ENCODE measurements at places on chromosomes 5 and 9. TPM values are rescaled to one million over a fixed set of nuclear protein-coding genes. Genes with fewer than 3 reads are reported as not detected.

The FOXD4L6 gene
- total RNA-seq, result not detected

The NTRK2 gene
- 2.1 TPM for total RNA-seq

The MYORG gene
- total RNA-seq, result 3.9 TPM

The SHISAL2B gene
- total RNA-seq, result not detected

The FRMD3 gene
- 5.9 TPM for total RNA-seq

The ADAMTSL2 gene
- total RNA-seq, result 0.33 TPM

The CRHBP gene
- total RNA-seq, result 0.54 TPM

The PCDHGA10 gene
- total RNA-seq, result 10.2 TPM

The BTNL3 gene
- not detected for total RNA-seq

The HIGD2A gene
- 234 TPM for total RNA-seq

The OR1N1 gene
- not detected for total RNA-seq

GRCh38 chr9:87602933-87603643, 105.4 kb downstream of the DAPK1 start:
- no peaks in the 10 kb centered on the region for H3K27me3 ChIP-seq
- no peak overlapping the region for H3K4me3 ChIP-seq
- H3K4me1 ChIP-seq, result peaks cover 90% of the 10 kb centered on the region
- no peak for DNase-seq
- peaks cover 12% of the 10 kb centered on the region for H3K36me3 ChIP-seq

DNA sequence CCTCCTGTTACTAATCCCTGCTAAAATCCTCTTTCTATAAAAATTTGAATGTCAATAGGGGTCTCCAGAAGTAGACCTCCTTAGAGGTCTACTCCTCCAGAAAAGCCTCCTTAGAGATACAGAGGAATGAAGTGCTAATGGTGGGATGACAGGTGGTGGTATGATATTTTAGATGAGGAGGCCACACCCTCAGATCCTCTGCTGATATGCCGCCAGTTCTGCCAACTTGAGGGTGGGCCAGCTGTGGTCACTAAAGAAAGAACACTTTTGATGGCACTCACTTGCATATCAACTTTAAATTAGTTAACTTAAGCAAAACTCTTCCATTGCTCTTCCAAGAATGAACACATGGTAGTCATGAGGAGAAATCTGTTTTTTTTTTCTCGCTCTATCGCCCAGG, 16.9 kb upstream of the UBAP2 start:
- H3K27me3 ChIP-seq, result no peaks in the 10 kb centered on the region
- no peaks in the 10 kb centered on the region for H3K4me1 ChIP-seq
- DNase-seq, result no peak
- H3K4me3 ChIP-seq, result no peak overlapping the region

DNA sequence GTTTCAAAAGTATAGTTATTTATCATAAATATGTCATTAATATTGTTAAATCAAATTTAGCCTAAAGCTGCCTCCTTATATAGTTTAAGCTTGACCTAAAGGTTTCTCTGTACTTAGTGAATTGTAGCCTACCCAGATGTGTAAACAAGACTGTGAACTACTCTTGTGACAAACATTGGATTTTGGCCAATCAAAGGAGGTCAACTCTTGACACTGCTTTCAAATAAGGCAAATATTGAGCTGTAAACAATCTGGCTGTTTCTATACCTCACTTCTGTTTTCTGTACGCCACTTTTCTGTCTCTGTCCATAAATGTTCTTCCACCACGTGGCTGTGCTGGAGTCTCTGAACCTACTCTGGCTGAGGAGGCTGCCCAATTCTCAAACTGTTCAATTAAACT, 51.2 kb downstream of the FXN start:
- DNase-seq, result no peak
- H3K4me1 ChIP-seq, result no peaks in the 10 kb centered on the region
- no peaks in the 10 kb centered on the region for H3K27me3 ChIP-seq
- no peak overlapping the region for H3K27ac ChIP-seq
- no peaks in the 10 kb centered on the region for H3K36me3 ChIP-seq
- no peak overlapping the region for H3K4me3 ChIP-seq

DNA sequence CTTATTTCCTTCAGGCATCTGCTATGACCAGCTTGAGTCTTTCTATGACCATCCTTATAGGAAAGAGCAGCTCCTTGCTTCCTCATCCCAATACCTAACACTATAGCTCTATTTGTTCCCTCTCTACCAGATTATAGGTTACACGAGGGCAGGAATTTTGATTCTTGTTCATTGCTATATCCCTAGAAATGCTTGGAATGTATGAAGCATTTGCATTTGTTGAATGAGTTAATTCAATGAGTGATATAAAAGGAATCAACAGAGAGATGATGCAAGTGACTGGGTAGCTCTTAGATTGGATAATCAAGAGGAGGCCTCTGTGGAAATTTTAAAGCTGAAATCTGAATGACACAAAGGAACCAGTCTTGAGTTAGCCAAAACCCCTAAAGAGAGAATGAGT, 13.9 kb downstream of the ZCCHC9 start:
- no peak for DNase-seq
- no peaks in the 10 kb centered on the region for H3K27me3 ChIP-seq
- H3K4me3 ChIP-seq, result no peak overlapping the region

GRCh38 chr5:54969856-54970828, 15.3 kb downstream of the ESM1 start:
- no peak for DNase-seq
- no peaks in the 10 kb centered on the region for H3K27me3 ChIP-seq
- no peak overlapping the region for H3K4me3 ChIP-seq
- no peaks in the 10 kb centered on the region for H3K36me3 ChIP-seq

- no peak for DNase-seq
- H3K36me3 ChIP-seq, result no peaks in the 10 kb centered on the region
- no peak overlapping the region for H3K4me3 ChIP-seq
- H3K27me3 ChIP-seq, result peaks cover 16% of the 10 kb centered on the region
- H3K27ac ChIP-seq, result no peak overlapping the region
These were observed 188.4 kb upstream of the PPP1R26 start for GRCh38 chr9:135291165-135291564.

GRCh38 chr5:109956884-109957283, 267.2 kb downstream of the MAN2A1 start:
- DNase-seq, result no peak
- no peak overlapping the region for H3K4me3 ChIP-seq
- no peaks in the 10 kb centered on the region for H3K4me1 ChIP-seq
- no peaks in the 10 kb centered on the region for H3K36me3 ChIP-seq

DNA sequence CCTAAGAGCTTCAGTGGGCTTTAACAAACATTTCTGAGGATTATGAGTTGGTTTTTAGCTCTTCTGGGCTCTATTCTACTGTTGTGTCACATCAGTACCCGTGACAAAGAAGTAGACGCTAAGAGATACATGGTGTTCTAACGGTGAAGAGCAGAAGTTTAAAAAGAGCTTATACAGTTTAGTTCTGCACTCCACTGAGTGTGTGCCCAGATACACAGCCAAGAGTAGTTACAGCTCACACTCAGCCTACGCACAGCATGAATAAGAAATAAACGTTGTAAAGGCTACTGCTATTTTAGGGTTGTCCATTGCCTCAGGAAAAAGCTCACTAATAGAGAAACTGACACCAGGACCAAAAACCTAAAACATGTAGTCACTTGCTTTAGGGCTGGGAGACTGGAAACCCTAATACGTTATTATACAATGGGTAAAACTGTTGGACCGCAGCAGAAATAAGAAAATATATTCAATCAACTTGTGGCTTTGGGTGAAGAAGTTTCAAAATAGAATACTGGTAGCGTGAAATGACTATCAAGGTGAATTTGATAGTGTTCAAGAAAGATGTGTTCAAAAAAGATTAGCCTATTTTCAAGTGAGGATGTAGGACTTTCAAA, 34.7 kb downstream of the PSIP1 start:
- no peak for DNase-seq
- no peaks in the 10 kb centered on the region for H3K27me3 ChIP-seq
- no peak overlapping the region for H3K27ac ChIP-seq
- H3K4me1 ChIP-seq, result no peaks in the 10 kb centered on the region
- no peak overlapping the region for H3K4me3 ChIP-seq

GRCh38 chr5:164672931-164673694, 1167.7 kb downstream of the MAT2B start:
- no peak for DNase-seq
- H3K4me3 ChIP-seq, result no peak overlapping the region
- no peaks in the 10 kb centered on the region for H3K36me3 ChIP-seq
- no peak overlapping the region for H3K27ac ChIP-seq

DNA sequence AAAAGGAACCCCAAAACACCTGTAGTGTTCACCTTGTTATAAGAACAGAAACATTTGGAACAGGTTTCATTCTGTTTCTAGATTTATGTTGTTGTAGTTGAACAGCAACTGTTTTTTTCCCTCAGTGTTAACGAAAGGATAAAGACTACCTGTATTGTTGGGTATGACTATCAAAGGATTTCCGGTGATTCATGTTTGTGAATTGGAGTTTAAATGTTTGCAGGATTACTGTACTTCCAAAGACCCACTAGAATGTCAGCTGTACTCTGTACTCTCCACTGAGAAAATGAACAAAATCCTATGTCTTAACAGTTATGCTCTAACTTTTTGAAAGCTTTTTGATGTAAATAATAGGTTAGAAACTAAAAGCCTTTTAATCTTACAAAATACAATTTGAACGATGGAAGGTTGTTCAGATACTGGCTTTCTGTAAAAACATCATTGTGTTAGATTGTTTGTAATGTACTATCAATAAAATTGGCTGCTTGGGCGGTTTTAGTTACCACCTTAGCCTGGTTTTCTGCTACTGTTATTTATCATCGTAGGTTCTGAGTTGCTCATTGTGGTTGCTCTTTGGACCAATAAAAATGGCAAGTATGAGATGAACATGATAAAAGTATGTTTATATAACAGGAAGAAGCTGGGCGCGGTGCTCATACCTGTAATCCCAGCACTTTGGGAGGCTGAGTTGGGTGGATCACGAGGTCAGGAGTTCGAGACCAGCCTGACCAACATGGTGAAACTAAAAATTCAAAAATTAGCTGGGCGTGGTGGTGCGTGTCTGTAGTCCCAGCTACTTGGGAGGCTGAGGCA, 44.1 kb downstream of the DCP2 start:
- no peaks in the 10 kb centered on the region for H3K4me1 ChIP-seq
- no peaks in the 10 kb centered on the region for H3K27me3 ChIP-seq
- H3K4me3 ChIP-seq, result no peak overlapping the region
- H3K36me3 ChIP-seq, result peaks cover 11% of the 10 kb centered on the region

GRCh38 chr5:54944364-54944763, 41.0 kb downstream of the ESM1 start:
- H3K4me1 ChIP-seq, result no peaks in the 10 kb centered on the region
- no peak overlapping the region for H3K4me3 ChIP-seq
- DNase-seq, result no peak
- H3K36me3 ChIP-seq, result no peaks in the 10 kb centered on the region
- no peaks in the 10 kb centered on the region for H3K27me3 ChIP-seq

GRCh38 chr9:16870596-16871335, at the start of gene BNC2:
Gene BNC2, minus strand, starts transcription at chr9:16870670. Its CDS starts 22 bp downstream, at chr9:16870648.
- H3K27ac ChIP-seq, result peak within 1 kb of the TSS; percentile 88
- no peaks in the 10 kb centered on the region for H3K27me3 ChIP-seq
- no peaks in the 10 kb centered on the region for H3K36me3 ChIP-seq
- no peaks in the 10 kb centered on the region for H3K4me1 ChIP-seq
- H3K4me3 ChIP-seq, result peak within 1 kb of the TSS; percentile 90

DNA sequence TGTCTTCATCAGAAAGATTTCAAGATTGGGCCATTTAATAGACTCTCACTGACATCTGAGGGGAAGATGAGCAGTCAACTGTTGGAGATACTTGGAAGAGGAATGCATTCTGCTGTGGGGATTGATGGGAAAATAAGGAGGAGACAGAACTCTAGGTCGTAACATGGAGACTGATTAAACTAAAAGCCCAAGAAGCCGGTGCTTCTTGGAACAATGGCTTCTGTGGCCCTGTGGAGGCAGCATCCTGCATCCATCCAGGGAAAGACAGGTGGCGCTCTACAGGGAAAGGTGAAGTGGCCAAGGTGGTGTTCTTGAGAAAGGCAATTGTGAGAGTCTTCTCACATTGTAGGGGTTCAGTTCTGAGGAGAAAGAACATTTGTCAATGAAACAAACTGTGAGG, 31.3 kb downstream of the ZFAND5 start:
- H3K4me3 ChIP-seq, result no peak overlapping the region
- H3K27ac ChIP-seq, result no peak overlapping the region
- H3K36me3 ChIP-seq, result no peaks in the 10 kb centered on the region

DNA sequence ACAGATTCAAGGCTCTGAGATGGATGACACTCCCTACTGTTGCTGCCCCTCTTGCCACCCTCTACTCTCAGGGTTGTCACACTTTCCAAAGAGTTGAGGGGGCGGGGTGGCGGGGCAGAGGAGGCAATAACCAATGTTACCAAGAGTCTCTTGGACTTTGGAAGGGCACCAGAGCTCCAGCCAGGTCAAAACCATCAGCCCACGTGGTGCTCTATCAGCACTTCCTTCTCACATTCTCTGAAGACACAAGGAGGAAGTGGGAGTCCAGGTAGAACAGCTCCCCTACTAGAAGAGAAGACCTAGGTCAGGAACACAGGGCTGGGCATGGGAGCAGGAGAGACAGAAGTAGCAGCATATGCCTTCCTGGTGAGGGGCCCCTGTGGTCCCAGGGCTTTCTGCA, 33.0 kb upstream of the PIK3R1 start:
- no peak for DNase-seq
- no peak overlapping the region for H3K27ac ChIP-seq
- H3K27me3 ChIP-seq, result no peaks in the 10 kb centered on the region
- H3K36me3 ChIP-seq, result no peaks in the 10 kb centered on the region
- H3K4me3 ChIP-seq, result no peak overlapping the region

- H3K4me3 ChIP-seq, result no peak overlapping the region
- no peak overlapping the region for H3K27ac ChIP-seq
- no peaks in the 10 kb centered on the region for H3K27me3 ChIP-seq
- no peaks in the 10 kb centered on the region for H3K36me3 ChIP-seq
- DNase-seq, result no peak
These were observed 150.5 kb downstream of the YTHDC2 start for GRCh38 chr5:113663879-113664541.

DNA sequence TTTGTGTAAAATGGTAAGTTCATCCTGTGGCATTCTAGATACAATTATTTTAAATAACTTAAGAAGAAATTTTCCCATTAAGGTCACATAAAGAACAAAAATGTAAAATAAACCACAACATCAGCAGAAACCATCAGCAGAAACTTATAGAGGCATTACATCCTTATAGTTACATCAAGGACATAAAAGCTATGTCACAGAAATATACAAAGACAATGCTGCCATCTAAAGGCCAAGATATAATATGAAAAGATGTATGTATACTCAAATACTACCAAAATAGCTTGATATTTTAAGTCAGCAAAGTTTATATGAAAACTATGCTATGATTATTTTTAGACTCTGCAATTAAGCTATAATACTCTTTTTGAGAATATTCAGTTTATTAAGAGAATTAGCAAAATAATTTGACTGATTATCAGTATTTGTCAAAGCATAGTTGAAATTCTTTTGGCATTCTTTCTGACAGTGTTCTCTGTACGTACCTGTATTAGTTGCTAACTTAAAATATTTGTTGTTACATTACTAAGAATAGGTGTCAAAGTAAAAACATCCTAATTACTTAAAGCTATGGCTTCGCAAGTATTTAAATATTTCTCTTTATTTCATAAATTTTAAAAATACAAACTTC, 36.2 kb downstream of the FBXL17 start:
- no peak overlapping the region for H3K4me3 ChIP-seq
- H3K4me1 ChIP-seq, result no peaks in the 10 kb centered on the region
- no peak overlapping the region for H3K27ac ChIP-seq

Measured in sigmoid colon (tissue), 7 donors.